ENCODE measurements at places on chromosomes 1 and 21.
A peak's percentile ranks its signal among the peaks of the same experiment; 100 is the strongest.

DNA sequence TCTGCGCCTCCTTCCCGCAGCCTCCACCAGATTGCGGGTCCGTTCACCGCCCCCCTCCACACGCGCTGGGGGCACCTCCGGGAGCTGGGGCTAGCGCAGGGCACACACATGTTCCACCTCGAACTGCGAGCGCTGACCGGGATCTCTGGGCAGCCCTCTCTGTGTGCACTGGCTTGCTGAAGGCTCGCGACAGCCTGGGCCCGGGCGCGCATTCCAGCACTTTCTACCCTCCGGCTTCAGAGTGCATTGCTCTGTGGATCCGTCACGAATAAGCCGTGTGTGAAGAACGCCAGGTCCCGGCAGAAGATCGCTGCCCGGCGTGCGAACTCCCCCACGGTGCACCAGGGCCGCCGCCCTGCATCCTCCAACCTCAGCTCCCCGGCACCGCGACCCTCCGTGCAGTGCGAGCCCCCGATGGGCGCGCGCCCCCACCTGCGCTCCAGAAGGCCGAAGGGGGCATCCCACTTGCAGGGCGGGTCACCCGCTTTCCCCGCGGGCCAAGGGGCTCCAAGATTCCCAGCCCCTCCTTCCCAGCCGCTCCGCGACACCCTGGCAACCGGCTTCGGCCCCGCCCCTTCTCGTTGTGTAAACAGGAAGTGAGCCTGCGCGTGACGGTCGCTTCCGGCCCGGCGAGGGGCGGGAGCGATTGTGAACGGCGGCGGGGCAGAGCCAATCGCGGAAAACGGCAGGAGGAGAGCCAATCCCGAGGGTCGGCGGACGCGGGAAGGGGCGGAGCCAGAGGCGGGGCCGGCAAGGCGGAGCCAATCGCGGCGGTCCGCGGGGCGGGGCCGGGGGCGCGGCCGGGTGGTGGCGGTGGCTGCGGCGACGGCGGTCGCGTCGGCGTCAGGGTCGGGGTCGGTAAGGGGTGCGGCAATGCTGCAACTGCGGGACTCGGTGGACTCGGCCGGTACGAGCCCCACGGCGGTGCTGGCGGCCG lies at the start of gene TPRG1L:
Gene TPRG1L (plus strand): TSS at position 816 of the 937 bp plus-strand sequence. CDS start 58 bp downstream, at position 874.
- peak; percentile 98 for DNase-seq

GRCh38 chr1:235724730-235725129 lies 75.1 kb upstream of the GNG4 start:
- no peak for DNase-seq

GRCh38 chr1:211517006-211517405 lies 25.0 kb upstream of the RD3 start:
- peak; percentile 18 for DNase-seq

- DNase-seq: no peak
Measured at GRCh38 chr1:164191191-164191590, 367.8 kb upstream of the PBX1 start.

DNA sequence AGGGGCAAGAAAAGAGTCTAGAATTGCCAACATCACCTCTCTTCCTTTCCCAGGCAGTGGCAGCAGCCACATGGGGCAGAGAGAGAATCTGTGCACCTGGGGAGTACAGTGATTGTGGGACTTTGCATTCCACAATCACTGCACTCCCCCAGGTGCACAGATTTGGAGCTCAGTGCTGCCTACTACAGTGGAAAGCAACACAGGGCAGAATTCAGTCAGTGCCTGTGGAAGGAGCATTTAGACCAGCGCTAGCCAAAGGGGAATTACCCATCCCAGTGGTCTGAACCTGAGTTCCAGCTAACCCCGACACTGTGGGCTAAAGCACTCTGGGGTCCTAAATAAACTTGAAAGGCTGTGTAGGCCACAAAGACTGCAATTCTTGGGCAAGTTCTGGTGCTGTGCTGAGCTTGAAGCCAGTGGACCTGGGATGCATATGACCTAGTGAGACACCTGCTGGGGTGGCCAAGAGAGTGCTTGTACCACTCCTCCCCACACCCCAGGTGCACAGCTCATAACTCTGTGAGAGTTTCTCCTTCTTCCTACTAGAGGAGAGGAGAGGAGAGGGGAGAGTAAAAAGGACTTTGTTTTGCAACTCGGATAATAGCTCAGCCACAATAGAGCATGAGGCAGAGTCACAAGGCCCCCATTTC lies 50.3 kb downstream of the NUP210L start:
- DNase-seq: no peak

DNA sequence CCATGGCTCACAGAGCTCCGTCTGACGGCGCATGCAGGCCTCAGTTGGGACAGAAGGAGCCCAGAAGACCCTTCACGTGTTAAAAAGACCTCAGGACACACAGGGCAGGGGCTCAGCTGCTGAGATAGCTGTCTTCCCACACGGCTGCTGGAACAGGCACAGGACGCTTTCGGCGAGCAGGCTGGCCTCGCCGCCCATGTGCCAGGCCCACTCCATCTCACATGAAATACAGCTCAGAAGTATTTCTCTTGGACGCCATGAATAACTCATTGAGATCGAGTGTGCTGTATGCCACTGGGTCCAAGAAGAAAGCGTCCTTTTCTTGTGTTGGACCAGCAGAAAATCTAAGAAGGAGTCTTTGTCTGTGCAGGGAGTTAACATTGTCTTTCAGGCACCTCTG lies 69.6 kb downstream of the SIM2 start:
- no peak for DNase-seq

GRCh38 chr1:84985365-84985764 lies 11.5 kb downstream of the MCOLN2 start:
- no peak for DNase-seq

DNA sequence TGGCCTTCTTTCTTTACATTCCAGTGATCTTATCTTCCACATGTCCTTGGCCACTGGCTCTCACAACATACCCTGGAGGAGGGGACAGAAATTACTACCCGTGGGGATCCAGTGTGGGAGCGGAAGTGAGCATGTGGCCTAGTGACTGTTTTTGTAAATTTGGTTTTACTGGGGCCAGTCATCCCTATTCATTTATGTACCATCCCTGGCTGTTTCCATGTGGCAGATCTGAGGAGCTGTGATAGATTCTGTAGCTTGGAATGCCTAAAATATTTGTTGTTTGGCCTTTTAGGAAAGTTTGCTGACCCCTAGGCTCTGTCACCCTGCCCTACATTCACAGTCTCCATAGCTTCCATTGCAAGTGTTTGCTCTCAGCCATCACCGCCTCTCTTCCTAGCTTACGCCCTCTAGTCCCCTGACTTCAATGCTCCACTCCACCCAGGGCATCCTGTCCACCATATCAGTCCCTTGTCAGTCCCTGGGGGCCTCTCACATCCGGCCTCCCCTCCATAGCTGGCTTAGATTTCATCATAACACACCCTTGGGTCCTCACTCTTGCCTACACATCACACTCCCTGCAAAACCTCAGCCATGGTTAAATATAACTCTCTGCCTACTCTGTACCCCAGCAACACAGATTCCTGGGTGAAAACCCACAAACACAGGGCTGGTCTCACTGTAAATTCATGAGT lies 25.8 kb downstream of the DHCR24 start:
- DNase-seq: no peak

DNA sequence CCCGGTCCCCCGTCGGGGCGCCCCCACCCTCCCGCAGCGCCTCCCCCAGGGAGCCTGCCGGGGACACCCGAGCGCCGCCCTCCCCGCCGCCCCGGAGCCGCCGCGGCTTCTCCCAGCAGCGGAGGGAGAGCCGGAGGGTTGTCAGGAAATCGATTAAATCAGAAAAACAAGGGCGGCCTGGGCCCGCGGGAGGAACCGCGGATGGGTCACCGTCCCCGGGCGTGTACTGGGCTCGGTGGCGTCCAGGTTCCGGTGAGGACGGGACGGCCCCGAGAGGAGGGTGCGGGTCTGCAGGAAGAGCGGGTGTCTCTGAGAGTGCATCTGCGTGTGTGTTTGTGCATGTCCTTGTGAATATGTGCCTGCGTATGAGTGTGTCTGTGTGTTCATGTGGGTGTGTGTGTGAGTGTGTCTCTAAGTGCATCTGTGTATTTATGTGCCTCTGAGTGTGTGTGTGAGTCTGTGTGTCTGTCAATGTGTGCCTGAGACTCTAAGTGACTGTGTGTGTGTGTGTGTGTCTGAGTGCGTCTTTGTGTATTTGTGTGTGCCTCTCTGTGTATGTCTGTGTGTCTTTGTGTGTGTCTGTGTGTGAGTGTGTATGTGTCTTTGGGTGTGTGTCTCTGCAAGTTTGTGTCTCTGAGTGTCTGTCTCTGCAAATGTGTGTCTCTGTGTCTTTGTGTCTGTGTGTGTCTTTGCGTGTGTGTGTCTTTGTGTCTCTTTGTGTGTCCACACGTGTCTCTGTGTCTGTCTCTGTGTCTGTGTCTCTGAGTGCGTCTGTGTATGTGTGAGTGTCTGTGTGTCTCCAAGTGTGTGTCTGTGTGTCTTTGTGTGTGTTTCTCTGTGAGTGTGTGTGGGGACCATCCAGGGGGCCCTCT lies 1.1 kb downstream of the SPSB1 start:
- DNase-seq: peak; percentile 46

- no peak for DNase-seq
Measured at GRCh38 chr1:64231654-64232053, 28.2 kb downstream of the UBE2U start.

DNA sequence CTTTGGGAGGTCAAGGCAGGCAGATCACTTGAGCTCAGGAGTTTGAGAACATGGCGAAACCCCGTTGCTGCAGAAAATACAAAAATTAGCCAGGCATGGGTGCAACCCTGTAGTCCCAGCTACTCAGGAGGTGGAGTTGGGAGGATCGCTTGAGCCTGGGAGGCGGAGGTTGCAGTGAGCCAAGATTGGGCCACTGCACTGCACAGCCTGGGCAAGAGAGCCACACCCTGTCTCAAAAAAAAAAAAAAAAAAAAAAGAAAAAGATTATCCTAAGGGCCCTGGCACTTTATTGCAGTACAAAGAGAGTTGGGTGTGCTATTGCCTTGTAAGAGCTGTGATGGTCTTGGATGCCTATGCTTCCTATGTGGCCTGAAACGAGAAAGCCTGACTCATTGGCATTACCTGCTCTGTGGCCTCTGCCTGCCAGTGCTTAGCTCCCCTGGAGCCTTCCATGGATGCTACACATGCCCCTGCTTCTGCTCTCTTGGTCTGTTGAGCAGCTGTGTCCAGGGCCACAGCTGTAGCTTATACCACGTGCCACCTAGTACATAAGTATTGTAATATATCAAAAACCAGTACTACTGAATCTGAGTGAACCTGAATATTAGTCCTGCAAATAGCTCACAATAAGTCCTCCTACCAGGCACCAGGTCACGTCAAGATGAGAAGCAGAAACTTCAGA lies 45.8 kb downstream of the DNAJC6 start:
- no peak for DNase-seq

DNA sequence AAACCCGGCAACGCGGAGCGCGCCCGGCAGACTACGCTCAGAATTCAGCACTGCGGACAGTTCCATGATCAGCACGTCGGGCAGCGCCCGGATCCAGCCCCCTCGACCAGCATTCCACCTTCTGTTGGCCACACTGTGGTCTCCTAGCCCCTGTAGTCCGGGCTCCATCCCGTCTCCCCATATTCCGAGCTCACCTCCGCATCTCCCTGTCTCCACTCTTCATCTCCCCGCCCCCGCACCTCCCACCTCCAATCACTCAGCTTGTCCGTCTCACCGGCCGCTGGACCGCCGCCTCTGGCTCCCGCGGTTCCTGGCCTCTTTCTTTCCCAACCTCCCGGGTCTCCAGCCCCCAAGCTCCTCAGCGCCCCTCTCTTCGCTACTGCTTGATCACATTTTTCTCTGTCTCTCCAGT lies 500 bp downstream of the EPHA10 start:
- DNase-seq: peak; percentile 69

DNA sequence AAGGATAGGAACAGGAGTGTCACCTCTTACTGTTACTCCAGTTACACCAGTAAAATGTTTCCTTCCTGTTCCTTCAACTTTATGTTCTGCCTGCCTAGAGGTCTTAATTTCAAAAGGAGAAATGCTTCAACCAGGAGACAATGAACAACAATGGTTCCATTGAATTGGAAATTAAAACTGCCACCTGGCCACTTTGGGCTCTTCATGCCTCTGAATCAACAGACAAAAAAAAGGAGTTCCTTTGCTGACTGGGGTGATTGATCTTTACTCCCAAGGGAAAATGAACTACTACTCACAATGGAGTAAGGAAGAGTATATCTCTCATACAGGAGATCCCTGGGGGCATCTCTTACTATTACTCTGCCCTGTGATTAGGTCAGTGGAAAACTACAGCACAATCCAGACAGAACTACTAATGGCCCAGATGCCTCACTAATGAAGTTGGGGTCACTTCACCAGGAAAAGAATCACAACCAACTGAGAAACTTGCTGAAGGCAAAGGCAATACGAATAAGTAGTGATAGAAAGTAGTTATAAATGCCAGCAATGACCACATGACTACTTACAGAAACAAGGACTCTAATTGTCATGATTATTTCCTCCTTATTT lies 76.6 kb upstream of the PRDX6 start:
- no peak for DNase-seq

- DNase-seq: no peak
Measured at GRCh38 chr1:205516362-205516761, 11.9 kb downstream of the CDK18 start.

DNA sequence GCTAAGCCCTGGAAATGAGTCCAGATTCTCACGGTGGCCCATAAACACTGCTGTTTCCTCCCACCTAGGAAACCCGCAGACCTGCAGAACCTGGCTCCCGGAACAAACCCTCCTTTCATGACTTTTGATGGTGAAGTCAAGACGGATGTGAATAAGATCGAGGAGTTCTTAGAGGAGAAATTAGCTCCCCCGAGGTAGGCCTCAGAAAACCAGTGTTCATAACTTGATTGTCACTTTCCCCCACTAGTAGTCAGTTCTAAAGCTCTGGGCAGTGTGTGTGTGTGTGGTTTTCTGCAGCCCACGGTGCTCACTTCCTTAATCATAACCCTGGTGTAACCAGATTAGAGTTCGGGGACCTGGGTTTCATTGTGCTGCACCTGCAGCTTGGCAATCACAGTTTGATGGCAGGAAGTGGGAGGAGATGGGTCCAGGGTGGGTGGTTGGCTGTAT lies 39.1 kb downstream of the CLIC6 start:
- peak; percentile 68 for DNase-seq

DNA sequence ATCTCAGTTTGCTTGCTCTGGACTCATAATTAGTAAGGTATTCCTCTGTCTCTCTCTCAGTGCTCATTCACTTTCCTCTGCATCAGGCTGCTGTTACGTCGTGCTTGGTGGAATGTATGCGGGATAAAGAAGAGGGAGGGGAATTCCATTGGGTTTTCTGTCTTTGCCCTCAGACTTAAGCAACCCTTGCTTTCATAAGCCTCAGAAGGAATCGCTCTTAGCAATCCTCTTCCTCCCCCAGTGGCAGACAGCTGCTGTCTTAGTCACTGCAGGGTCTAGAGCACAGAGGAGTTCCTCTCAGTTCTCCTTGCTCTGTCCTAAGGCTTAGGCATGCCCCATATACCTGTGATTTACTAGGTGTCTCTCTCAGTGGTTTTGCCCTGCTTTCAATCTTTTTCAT lies 19.1 kb upstream of the NTMT2 start:
- no peak for DNase-seq

GRCh38 chr1:28176492-28177470 lies at the start of gene PTAFR:
Gene PTAFR, minus strand, starts transcription at chr1:28176690. Its CDS starts 25,669 bp downstream, at chr1:28151021.
- DNase-seq: no peak

DNA sequence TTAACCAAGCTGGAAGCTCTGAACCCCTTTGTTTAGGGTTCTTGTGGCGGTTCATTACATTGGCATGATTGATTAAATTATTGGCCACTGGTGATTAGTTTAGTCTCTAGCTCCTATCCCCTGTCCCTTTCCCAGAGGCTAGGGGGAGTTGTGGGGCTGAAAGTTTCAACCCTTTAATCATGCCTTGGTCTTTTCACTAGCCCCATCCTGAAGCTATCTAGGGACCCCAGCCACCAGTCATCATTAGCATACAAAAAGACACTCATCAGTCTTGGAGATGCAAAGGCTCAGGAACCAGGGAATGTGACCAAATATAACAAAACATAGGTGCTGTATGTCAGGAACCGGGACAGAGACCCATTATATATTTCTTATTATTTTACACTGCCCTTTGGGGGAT lies 34.7 kb upstream of the SNX27 start:
- no peak for DNase-seq

All from stimulated activated CD4-positive, alpha-beta T cell treated with anti-CD3 and anti-CD28 coated beads, Interleukin-15, amount 100 ng/mL, for 24 hours (primary cell).